SW 1271 (cell line): ENCODE measurements at places on chromosomes 4 and X.

DNA sequence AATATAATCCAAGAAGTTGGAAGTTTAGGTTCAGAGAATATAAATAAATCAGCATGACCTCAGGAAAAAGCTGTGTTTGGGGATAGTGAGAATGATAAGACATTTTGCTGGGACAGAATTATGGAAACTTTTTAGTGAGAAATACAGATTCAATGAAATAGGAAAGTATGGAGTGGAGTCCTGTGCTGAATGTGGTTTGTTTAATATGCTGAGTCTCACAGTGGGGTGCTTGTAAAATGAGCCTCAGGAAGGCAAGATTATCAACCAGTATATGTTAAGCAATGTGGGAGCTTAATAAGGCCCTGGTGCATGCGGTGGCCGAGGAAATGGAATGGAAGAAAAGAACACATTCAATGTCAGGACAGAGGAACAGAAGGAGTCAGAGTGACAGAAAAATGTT lies 1554.7 kb upstream of the TENM3 start:
- no peak for DNase-seq

DNA sequence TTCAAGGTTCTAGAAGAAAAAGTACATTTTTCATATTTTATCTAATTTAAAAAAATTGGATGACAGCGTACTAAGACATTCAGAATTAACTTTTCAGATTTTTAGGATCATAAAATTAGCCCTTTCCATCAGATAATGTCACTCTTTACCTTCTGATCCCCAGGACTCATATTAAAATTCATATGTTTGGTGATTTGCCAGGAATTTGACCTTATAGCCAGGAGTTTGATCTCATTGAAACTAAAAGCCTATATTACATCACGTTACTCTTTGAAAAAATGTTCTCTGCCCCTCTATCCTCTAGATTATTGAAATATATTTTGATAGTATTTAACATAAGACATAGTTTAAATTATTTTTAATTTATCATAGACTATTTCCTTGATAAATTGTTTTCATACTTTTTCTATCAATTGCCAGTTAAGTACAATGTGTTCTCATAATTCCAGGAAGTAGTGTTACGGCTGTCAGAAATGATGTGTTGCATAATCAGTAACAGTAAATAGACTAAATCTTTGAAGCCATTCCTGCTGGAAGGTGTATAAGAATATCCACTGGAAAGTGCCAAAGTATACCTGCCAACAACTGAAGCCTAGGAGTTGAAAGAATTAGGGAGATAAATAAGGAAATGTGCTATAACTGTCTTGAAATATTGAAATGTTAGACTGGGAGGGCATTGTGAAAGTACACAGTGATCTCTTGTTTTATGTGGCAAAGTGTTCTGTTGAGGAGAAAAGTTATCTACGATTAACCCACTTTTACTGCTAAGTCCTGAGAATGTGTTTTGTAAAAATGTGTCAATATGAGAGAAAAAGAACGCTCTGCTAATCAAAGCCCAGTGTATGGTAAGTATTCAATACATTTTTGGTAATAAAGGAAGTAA lies 32.9 kb upstream of the PDGFC start:
- no peak for DNase-seq

- no peak for DNase-seq
Measured at GRCh38 chrX:103877571-103877970, 45.5 kb upstream of the RAB9B start.

DNA sequence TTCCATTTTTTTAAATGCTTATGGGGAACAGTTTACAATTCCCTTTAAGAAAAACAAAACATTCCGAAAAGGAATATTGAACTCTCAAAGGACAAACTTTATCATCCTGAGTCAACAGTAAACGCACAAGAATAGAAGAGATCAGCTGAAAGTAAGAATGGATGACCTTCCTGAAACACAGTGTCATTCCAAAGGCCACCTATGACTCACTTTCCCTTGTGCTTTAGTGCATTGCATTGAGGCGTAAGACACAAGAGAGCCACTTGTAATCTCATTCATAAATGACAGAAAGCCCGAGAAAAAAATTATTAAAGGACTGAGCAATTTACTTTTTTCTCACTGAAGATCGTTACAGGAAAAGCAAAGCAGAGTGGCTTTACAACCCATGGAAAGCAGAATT lies 1062.4 kb upstream of the DIAPH2 start:
- no peak for DNase-seq

DNA sequence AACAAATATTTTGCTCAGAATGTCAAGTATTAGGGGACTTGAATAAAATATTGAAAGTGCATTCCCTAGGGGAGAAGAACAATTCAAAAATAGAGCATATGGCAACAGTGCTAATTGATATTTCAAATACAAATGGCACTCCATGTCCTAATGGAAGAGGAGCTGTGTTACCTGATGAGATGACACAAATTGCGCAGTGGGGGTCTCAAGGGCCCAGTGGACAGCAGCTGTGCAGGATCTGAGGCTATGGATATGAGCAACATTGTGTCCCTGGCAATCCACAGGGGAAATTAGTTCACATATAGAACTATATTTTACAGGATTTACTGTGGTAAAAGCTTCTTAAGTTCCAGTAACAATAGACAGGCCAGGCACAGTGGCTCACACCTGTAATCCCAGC lies 17.4 kb upstream of the USP46 start:
- DNase-seq, result no peak

DNA sequence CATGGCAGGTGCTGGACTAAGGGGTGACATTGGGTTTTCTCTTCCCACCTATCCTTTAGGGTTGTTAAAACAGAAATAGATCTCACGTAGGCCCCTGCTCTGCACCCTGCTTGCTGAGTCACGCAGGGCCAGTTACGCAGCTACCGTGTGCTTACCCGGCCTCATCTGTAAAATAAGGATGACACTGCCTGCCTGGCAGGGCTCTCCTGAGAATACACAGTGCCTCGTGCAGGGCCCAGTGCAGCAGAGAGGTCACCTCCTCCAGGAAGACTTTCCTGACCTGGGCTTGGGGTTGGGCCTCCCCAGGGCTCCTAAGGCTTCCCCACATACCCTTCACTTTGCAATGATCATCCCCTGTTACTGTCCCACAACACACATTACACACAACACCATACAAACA lies 33.6 kb upstream of the JAKMIP1 start:
- DNase-seq, result no peak

- no peak for DNase-seq
Measured at GRCh38 chr4:171582961-171583581, 230.1 kb upstream of the GALNTL6 start.

DNA sequence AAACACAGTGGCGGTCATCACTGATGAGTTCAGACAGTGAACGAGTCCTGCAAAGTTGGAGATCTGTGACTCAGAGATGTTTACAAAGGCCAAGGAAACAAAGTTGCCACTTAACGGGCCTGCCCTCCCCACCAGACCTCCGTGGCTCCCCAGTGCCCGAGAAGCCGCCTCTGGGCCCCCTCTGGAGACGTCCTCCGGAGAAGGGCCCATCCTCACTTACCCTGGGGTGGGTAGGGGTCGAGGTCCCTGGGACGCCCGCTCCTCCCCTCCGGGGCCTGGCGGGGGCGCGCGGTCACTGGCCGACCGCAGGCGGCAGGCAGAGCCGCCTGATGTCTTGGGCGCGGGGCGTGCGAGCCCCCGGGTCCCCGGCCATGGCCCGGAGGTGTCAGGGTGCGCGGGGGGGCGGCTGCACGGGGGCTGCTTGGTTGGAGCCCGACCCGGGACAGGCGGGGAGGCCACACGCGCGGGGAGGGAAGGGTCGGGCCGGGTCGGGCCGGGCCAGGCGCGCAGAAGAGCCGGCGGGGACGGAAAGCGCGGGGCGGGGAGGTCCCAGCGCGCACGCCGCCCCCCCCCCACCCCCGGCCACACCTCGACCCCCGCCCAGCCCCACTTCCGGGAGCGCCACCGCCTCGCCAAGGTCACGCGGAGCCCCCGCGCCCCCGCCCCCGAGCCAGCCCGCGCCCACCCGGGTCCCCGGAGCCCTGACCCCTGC lies 529 bp downstream of the DHRSX start:
- DNase-seq, result no peak

- DNase-seq, result no peak
Measured at GRCh38 chr4:93016350-93016749, 712.6 kb downstream of the GRID2 start.

- no peak for DNase-seq
Measured at GRCh38 chr4:122978109-122978508, 55.7 kb upstream of the NUDT6 start.

DNA sequence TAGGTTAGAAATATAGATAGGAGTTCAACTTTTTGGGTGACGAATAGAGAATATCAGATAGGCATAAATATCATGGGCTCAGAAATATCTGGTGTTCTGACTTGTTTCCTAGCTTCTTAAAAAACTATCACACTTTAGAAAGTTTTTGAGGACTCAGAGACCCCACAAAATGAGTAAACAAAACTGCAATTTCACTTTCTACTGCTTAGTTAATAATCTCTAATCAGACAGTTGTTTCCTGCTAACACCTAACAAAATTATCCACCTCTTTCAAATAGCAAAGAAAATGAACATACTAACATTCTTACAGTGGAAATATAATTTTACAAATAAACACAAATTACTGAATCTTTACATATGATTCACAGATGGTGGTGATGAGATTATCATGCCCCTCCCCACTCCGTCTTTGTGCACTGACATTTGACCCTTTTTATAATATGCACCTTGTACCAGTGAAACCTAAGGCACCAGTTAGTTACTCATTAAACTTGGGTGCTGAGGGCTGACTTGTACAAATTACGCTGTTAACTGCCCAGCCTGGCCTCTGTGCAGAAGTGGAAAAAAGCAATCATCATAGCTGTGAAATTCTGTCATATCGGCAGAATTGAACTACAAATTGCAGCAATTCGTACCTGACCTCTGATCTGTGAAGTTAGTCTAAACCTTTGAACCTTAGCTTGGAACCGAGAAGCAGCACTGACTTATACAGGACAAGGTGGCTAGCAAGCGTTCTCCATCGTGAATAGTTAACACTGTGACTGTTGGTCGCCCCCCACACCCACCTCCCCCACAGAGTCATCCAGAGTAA lies 138.7 kb downstream of the CHRNA9 start:
- DNase-seq, result no peak

DNA sequence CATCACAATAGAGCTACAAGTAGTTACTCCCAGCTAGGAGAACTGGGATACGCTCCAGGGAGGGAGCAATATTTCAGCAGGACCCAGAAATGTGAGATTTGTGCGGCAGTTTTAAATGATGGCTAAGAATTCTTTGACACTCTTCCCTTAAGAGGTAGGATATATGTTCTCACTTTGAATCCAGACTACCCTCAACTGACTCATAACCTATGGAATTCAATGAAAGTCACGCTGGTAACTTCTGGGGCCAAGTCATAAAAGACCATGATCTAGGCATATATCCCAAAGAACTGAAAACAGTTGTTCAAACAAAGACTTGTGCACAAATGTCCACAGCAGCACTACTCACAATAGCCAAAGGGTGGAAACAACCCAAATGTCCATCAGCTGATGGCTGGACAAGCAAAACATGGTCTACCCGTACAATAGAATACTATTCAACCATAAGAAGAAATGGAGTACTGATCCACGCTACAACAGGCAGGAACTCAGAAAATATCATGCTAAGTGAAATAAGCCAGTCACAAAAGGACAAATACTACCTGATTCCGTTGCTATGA lies 10.5 kb downstream of the CD99L2 start:
- DNase-seq, result no peak

DNA sequence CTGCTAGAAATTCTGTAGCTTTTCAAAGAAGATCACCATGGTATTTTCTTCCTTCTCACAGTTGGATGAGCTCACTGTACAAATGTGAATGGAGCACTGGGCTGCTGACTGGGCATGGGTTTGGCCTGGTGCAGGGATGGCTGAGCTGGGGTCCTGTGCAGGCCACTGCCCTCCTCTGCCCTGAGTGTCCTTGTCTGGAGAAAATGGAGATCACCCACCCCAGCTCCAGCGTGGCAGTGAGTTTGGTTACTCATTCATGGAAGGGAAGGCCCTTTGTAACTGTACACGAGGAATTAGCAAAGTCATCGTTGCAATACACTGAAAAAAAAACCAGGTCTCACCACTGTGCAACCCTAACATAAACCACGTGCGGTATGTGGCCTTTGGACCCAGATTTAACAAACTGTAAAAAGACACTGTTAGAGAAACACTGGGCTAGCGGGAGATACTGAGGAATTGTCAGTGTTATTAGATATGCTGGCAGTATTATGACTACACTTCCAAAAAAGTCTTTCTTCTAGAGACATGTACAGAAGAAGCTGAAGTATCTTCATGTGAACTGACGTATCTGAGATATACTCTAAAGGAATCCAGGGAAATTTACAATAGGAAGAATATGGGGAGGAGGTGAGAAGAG lies 16.1 kb upstream of the TBC1D14 start:
- no peak for DNase-seq

GRCh38 chrX:118126286-118126685 lies 9.7 kb upstream of the KLHL13 start:
- DNase-seq, result no peak

- no peak for DNase-seq
Measured at GRCh38 chrX:118143578-118143977, 27.0 kb upstream of the KLHL13 start.

GRCh38 chrX:136616987-136617685 lies 30.8 kb upstream of the CD40LG start:
- DNase-seq, result no peak

DNA sequence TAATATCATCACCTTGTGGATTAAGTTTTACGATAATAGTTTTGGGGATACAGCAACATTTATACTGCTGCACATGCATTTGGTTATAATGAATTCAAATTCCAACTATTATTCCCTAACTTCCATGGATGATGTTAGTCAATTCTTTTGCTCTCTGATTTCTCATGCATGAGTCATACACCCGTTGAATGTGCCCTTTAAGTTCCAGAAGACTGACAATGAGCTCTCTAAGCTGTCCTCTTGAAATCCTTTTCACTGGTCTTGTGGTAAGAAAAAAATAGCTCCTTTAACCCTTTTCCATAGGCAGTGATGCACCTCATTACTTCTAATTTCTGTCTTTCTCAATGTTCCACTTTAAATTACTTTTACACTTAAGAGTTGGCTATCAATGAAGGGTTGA lies 1095.2 kb upstream of the POU3F4 start:
- no peak for DNase-seq

DNA sequence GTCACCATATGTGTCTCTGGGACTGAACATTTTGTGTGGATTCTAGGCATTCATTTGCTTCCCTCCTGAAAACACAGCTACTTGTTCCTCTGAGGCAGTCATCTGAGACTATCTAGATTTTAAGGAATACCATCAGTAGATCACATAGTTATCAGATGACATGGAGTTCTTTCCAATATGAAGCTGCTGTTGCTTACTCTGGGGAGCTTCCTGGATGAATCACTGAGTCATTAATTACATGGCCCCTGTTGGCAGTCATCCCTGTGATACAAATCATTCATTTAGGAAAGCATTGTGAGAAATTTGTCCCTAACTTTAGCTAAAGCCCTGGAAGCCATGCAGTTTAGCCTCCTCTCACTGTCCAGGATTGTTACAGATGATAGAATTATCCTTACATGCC lies 98.2 kb upstream of the ARSJ start:
- DNase-seq, result peak; percentile 17

- DNase-seq, result no peak
Measured at GRCh38 chr4:108396900-108397497, 223.4 kb upstream of the RPL34 start.
